ENCODE measurements at places on chromosomes 3 and 15.

- DNase-seq: no peak
Measured at GRCh38 chr3:105944276-105944675, 75.5 kb upstream of the CBLB start.

GRCh38 chr15:41813426-41813825 lies 14.5 kb upstream of the JMJD7 start:
- no peak for DNase-seq

DNA sequence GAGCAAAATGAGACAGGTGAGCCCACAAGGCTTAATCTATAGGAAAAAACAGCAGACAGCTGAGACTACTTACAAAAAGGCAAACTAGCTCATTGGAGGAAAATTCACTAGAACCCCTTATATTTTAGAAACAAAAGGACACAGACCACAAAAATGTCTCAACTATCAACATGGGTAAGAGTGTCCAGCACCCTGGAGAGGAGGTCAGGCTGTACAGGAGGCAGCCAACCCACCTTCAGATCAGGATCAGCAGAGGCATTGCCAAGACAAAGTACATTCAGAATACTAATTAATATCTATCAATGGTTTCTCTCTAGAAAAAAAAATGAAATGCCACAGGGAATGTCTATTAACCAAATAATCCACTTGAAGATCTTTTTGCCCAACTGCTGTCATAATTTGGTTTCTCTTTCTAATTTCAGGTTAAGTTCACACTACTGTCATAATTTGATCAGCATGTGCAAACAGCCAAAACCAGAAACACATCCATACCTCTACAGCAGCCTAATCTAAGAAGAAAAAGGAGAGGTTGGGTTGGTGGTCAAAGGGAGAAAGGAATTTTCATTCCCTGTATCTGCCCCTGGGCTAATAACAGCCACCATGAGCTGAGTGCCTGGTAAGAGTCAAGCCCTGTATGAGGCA lies 26.0 kb upstream of the THBS1 start:
- no peak for DNase-seq

DNA sequence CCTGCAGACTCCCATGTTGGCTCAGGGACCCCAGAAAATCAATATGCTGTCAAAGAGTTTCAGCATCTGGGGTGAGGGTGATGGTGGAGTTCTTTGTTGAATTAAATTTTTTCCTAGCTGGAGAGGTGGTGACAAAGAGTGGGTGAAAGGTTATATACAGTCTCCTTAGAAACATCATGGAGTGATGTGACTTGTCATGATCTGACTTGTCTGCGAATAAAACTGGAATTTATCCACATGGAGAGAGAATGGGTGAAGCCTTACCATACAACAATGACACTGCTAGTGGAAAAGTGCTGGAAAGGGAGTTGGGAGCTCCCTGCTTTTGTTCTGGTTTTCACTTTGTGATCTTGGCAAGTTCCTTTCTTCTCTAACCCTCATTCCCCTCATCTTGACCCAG lies 75.0 kb downstream of the ARNT2 start:
- no peak for DNase-seq

- DNase-seq: no peak
Measured at GRCh38 chr15:42073418-42073817, 20.9 kb downstream of the PLA2G4D start.

DNA sequence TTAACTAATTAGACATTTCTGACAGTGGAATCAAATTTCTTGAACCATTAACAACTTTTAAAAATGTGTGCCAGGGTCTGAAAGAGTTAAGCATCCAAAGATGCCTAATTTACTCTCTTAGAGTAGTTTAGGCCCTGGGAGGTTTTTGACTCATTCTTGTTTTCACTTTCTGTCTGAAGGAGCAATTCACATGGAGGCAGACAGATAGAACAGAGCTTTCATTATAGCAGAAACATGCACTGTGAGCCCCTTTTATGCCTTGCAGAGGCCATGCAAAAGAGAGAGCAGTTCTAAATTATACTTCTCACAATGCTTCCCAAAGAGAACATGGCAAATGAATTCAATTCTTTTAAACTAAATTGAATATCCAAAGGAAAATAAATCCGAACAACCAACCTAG lies 554.8 kb downstream of the MFSD1 start:
- no peak for DNase-seq

DNA sequence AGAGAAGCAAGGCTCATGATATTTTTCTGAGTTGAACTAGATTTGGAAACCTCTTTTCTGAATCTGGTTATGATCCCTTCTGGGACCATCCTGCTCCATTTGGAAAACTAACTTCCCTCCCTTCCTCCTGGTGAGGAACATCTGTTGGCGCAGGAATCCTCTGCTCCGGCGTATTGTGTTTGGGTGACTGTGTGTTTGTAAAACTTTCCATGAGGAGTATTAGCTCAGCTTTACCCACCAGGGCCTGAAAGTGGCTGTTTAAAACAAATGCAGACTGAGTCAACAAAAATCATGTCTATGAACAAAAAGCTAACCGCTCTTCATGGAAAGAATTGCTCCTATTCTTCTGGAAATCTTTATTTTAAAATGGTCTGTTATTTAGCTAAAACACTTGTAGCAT lies 17.7 kb downstream of the STARD9 start:
- no peak for DNase-seq

DNA sequence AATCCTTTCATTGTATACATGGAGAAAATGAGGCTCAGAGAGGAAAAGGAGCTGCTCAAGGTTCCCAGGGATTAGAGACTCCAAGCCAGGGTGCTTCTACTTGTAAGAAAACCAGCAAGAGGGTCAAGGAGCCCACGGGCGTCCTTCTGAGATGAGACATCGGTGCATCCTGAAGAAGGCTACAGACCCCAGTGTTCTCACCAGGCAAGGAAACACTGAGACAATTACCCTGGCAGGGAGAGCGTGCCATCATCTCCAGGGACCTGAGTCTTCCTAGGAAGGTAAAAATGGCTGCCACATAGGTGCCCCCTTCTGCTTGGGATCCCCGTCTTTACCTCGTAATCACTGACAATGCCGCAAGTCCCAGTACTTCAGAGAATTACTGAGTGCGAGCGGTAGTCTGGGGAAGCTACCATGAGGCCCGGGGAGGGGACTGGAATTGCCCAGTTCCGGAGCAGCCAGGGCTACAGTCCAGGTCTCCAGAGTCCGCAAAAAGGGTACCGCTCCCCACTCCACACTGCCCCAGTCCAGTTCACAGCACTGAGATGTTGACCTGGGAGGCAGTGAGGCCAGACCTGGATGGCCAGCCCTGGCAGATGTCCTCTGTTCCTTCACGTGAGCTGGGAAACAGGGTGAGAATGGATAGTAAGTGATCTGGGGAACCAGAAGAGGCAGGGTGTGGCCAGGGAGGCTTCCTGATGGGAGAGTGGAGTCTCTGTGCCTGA lies 164.7 kb upstream of the SMAD3 start:
- DNase-seq: no peak

GRCh38 chr15:92822216-92823144 lies 77.6 kb upstream of the CHD2 start:
- no peak for DNase-seq

- no peak for DNase-seq
Measured at GRCh38 chr3:8658306-8659212, 14.0 kb upstream of the SSUH2 start.

GRCh38 chr3:14689247-14689980 lies 14.5 kb downstream of the C3orf20 start:
- DNase-seq: no peak
